MM.1S (cell line): ENCODE measurements at places on chromosomes 6 and 20.

- DNase-seq = no peak
These were observed 219.8 kb upstream of the ARID1B start for GRCh38 chr6:156557251-156557910.

DNA sequence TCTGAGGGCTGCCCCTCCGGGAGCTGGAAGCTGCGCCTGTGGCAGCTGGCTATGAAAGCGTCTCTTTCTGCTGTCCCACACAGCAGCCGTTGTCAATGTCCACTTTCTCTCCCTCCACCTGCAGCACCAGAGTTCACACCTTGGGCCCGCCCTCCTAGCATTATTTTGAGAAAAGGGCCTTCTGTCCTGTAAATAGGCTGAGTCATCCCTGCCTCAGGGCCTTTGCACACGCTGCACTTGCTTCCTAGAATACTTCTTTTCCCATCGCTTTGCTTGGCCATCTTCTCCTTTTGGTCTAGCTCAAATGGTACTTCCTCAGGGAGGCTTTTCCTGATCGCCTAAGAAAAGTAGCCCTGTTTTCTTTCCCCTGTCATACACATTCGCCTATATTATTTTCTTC, 69.3 kb upstream of the ZNFX1 start:
- no peak for DNase-seq

GRCh38 chr6:36980876-36981619, 4.9 kb downstream of the MTCH1 start:
- DNase-seq = no peak

DNA sequence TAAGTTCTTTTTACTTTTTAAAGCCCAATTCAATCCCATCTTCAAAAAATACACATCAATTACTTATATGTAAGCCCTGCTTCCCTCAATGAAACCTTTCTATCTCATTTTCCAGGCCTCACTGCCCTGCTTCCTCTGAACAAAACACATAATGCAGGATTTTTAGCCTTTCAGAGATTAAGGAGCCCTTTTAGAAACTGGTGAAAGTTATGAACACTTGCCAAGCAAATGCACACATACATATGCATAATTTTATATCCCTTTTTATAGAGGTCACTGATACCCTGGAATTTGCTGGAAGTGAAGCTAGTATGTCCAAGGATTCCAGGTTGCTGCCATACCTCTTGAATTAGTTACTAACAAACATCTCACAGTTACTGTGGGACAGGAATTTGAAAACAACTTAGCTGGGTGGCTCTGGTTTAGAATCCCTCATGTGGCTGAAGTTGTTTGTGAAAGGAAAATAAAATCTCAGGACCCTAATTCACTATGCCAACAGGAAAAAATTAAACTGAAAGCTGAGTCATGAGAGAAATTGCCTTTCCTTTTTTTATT, 75.8 kb downstream of the UBE3D start:
- no peak for DNase-seq

DNA sequence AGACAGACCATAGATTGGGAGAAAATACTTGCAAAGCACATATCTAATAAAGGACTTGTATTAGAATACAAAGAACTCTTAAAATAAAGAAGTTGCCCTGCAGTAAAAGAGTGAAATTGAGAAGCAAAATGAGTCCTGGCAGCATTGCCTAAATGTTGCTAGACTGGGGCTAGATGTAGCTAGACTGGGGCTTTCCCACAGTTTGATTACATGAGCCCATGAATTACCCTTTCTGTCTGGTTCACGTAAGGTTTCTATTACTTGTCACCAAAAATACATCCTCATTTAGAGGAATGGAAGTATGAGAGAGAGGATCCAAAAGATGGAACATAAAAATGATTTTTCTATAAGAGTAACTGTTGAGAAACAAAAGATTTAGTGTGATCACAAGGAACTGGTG, 57.6 kb upstream of the CCDC28A start:
- no peak for DNase-seq

DNA sequence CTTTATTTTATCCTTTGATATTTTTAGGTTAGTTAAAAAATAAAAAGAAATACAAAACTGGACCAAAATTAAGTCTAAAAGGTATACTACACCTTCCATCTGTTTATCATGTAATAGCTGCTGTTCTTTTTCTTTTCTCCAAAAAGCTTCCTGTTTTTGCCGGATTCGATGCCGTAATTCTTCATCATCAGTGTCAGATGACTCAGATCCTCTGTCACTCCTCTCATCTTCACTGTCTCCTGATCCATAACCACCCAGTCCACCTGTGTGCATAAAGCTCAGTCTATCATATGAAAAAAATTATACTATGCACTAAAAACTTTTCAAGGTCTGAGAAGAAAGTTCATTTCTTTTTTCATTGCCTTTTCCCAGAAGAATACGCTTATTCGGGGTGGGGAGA, 8.5 kb upstream of the COQ3 start:
- no peak for DNase-seq

DNA sequence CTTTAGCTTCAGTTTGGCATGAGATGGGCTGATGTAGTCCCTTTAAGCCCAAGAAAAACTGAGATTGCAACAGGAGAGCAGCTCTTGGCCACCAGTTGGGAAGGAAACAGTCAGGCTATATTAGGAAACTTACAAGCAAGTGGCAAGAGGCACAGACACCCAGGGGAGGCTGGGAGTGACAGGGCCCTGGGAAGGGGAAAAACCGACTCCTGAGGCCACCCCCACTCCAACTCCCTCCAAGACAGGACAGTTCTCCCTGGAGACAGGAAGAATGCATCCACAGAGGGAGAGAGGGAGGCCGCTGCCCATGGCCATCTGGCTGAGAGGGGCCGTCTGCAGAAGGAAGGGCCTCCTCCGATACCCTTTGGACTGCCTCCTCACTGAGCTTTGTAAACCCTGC, 20.5 kb downstream of the JPH2 start:
- no peak for DNase-seq

DNA sequence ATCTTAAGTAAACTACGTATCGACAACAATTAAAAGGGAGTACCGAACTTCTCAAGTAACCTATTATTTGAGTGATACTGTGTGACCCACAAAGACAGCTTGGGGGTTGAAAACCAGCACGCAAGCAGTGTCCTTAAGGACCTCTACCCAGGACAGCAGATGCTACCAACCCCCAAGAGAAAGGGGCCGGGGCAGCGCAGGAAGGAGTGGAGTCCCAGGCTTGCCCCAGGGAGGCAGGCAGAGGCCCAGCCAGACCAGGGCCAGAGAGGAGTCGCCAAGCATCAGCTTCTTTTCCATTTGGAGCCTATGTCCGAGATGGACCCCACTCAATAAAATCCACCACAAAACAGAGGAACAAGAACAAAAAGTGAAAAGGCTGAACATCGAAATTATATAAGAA, 11.9 kb downstream of the DIDO1 start:
- DNase-seq = no peak

- no peak for DNase-seq
These were observed 184.4 kb downstream of the GJA10 start for GRCh38 chr6:90078513-90079289.

DNA sequence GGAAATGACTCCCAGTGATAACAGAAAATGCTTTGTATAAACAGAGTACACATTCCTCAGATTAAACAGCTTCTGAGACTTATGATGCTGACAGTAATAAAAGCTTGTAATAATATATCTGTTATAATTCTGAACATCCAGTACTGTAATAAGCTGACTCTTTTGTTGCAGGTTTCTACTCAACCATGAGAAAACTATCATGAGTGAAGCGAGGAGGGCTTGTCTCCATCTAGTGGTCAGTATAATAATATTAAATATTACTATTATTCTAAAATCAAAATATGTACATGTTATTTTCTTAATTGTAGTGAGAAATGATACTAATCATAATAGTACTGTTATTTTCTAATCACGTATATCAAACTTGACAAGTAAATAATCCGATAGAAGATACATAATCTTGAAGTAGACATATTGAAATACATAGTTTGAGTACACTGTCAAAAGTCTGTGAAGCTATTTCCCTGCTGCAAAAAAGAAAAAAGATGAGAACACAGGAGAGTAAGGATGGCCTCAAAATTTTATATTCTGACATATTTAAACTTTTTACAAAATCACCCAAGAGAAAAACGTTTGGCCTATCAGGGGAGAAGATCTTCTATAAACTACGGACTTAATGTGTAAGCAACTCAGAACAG, 183.1 kb downstream of the MOXD1 start:
- peak; percentile 48 for DNase-seq

- DNase-seq = no peak
These were observed 43.5 kb downstream of the TTI1 start for GRCh38 chr20:37989601-37990295.

GRCh38 chr20:49043000-49043399, 3.1 kb upstream of the CSE1L start:
- no peak for DNase-seq

- no peak for DNase-seq
These were observed 1.3 kb downstream of the PLCG1 start for GRCh38 chr20:41138475-41139226.

GRCh38 chr6:150128425-150128824, 14.4 kb upstream of the PPP1R14C start:
- no peak for DNase-seq

DNA sequence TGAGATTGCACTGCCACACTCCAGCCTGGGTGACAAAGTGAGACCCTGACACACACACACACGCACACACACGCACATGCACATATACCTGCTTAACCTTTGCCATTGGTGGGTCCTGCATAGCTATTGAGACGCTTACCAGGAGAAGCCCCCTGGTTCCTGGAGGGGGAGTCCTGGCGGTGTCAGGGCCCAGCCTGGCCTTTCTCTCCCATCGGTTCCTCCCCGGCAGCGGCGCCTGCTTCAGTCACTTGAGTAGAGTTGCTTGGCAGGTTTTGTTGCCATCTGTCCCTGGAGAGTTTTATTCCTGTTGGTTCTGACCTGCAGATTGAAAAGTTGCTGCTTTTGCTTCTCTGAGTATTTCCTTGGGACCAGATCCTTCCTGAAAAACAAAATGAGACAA, 20.6 kb upstream of the FAM209A start:
- DNase-seq = no peak

DNA sequence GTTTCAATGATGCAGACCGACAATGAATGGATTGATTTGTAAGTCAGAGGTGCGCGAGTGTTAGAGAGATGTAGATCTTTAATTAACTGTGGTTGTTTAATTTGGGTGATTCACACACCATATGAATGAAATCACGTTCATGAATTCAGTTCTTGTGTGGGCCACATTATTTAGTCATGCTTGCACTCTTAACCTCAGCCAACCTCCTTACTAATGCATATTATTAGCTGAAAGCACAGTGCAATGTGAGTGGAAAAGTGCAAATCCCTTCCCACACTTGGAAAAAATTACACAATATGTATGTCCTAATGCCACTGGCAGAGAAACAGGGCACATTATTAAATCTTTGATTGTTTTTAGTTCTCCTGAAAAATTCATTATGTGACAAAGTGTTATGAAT, 512.5 kb downstream of the BCKDHB start:
- no peak for DNase-seq

- peak; percentile 18 for DNase-seq
These were observed 296.8 kb upstream of the RSPO3 start for GRCh38 chr6:126821706-126822105.

- no peak for DNase-seq
These were observed 5.6 kb upstream of the TFB1M start for GRCh38 chr6:155319902-155320301.

GRCh38 chr20:16175322-16175961, 397.8 kb downstream of the KIF16B start:
- DNase-seq = peak; percentile 30

DNA sequence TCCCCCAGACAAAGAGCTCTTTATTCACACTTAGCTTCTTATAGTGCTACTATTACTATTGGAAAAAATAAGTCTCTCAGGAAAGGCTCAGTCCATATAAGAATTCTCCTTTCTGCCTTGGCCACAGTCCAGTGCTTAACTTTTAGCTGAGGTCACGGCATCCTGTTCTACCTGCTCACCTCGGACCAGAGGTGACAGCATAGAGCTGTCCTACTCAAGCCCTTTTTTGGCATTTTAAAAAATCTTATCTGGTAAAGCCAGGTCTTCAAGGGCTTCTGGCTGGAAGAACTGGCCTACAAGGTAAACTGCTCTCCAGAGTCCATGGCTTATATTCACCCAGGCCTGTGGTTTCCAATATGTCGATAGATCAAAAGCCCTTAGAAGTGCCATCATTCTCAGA, 109.7 kb downstream of the RCAN2 start:
- DNase-seq = no peak

- no peak for DNase-seq
These were observed 12.3 kb downstream of the DYNLT2 start for GRCh38 chr6:169738976-169739529.

- no peak for DNase-seq
These were observed 2.6 kb downstream of the PCK1 start for GRCh38 chr20:57563522-57563921.

DNA sequence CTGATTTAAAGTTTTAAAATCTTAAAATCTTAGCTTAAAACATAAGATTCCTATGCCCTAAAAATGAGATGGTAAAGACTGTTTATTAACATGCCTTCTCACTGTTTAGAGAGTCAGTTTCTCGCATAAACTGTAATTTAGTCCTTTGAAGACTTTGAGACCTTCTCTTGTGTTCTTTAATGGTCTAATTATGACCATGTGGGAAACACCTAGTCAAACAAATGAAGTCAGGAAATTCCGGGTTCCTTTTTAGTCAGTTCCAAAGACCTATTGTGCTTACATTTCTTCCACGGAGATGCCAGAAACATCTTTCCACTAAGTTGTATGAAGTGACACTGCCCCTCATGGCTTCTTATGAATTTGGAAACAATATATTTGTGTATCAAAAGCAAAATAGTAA, 64.2 kb upstream of the KIF25 start:
- no peak for DNase-seq

DNA sequence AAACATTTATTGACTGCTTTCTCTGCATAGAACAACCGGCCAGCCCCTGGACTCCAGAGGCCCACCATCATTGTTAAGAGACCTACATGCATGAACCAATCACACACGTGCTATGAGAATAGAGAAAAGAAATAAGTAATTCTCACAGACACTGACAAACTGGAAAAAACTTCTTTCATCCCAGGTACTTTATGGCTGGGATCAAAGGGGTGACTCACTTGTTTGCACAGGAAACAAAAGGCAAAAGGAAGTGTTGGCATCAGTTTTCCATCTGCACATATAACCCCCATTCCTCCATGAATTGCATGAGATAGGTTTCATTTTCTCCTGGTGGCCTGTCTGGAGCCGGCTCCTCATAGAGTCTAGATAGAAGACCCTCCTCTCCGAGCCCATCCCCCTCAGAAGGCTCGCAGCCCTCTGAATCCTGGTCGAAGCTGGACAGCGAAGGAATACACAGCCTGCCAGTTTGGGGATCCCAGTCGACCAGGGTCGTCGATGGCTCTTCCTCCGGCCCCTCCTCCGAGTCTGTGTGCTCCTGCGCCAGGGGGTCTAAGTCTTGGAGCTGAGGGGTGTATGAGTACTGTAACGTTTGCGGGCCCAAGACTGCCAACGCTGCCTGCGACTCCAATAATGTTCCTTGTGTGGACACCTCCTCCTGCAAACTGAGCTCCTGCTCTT, 43.3 kb downstream of the IL20RA start:
- no peak for DNase-seq
